HuH-7 (cell line): ENCODE measurements at places on chromosomes 3 and 15.

DNA sequence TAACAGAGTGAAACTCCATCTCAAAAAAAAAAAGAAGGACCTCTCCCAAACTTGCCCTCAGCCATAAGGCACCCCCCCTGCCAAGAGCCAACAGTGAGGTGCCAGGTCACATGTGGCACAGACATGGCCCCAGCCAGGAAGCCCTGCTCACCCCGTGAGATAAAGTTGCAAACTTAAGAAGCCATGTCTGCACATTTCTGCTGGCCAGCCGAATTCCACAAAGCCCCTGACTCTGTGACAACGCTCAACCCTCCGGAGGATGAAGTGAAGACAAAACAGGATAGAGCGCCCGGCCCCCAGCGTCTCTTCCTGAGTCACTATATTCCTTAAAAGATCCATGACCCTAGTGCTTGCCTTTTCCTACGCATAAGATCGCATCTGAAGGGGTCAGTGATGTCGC, 188.1 kb downstream of the XXYLT1 start:
- no peak for DNase-seq

GRCh38 chr3:158802409-158803268, 785 bp downstream of the MFSD1 start:
- DNase-seq, result no peak

- no peak for DNase-seq
These were observed 173.7 kb downstream of the ATG7 start for GRCh38 chr3:11445883-11446282.

GRCh38 chr3:25895443-25895842, 105.6 kb downstream of the OXSM start:
- DNase-seq, result no peak

DNA sequence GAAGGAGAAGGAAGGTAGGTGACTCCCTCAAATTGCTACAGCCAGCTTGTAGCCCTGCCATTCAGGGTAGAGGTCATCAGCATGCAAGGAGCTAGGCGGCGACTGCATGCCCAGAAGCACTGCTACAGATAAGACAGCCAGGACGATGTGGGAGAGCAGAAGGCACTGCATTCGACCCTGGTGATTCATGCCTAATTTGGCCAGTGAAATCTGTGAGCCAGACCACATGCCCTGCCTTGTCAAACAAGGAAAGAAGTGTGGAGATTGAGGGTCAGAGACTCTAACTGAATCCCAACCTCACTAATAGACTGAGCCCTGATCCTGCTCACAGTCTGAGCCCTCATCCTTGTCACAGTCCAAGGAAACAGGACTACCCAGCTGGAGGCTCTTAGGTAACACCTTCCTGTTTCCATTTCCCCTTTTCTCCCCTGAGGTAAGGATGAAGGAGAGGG, 86.6 kb downstream of the LINGO1 start:
- DNase-seq, result no peak

GRCh38 chr3:52773361-52774065, 2.8 kb upstream of the NEK4 start:
- DNase-seq, result no peak

- DNase-seq, result no peak
These were observed 36.3 kb downstream of the GABPB1 start for GRCh38 chr15:50318697-50319096.

DNA sequence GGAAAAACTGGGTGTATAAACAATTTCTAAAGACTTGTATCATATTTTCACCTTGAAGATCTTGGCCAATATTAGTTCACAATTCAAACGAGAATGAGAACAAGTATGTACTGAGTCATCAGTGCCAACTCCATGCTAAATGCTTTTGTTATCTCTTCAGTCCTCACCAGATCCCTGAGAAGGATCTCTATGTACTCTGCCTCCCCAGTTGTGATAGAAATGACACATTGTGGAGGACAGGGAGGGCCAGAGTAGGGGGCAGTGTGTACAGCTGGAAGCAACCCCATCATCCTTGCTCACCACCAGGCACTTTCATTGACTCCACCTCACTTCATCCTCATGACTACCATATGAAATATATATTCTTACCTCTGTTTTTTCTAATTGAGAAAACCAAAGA, 353.7 kb upstream of the SOX2 start:
- DNase-seq, result no peak

DNA sequence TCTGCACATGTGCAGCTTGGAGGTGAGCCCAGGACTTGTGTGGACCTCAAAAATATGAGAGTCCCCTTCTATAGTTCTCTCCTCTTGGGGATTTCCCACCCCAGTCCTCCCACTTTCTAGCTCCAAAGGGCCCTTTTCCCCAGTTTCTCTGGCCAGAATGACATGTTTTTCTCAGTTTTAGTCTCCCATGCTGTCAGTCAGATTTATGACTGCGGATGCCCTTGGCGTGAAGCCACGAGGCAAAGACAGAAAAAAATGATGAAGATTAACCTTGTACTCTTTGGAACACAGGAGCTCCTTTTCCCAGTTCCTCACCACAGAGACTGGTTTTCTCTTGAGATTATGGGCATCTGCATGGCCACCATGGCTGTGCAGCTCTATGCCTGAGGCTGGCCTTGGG, 72.0 kb upstream of the TTBK2 start:
- no peak for DNase-seq

DNA sequence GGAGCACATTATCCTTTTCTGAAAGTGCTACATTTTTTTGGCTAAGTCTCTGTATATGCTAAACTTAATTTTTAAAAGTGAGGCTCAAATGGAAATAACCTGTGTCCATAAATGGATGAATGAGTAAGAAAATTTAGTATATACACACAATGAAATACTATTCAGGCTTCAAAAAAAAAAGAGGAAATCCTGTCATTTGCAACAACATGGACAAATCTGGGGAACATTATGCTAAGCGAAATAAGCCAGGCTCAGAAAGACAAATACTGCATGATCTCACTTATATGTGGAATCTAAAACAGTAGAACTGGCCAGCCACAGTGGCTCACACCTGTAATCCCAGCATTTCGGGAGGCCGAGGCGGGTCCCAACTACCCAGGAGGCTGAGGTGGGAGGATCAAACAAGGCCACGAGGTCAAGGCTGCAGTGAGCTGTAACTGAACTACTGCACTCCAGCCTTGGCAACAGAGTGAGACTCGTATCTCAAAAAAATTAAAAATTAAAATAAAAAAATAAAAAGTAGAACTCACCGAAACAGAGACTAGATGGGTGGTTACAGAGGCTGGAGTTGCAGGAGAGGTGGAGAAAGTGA, 25.8 kb downstream of the CCDC12 start:
- DNase-seq, result no peak

- no peak for DNase-seq
These were observed 70.4 kb downstream of the DLG1 start for GRCh38 chr3:197227780-197228574.

- DNase-seq, result no peak
These were observed 15.4 kb downstream of the PAQR5 start for GRCh38 chr15:69314131-69314530.
